Right kidney (tissue), 9 donors: ENCODE measurements at places on chromosomes 6 and 20.

GRCh38 chr6:129711271-129711631, 1.3 kb upstream of the ARHGAP18 start:
- no peak for DNase-seq

- no peak for DNase-seq
These were observed 66.2 kb downstream of the SCML4 start for GRCh38 chr6:107757910-107758309.

DNA sequence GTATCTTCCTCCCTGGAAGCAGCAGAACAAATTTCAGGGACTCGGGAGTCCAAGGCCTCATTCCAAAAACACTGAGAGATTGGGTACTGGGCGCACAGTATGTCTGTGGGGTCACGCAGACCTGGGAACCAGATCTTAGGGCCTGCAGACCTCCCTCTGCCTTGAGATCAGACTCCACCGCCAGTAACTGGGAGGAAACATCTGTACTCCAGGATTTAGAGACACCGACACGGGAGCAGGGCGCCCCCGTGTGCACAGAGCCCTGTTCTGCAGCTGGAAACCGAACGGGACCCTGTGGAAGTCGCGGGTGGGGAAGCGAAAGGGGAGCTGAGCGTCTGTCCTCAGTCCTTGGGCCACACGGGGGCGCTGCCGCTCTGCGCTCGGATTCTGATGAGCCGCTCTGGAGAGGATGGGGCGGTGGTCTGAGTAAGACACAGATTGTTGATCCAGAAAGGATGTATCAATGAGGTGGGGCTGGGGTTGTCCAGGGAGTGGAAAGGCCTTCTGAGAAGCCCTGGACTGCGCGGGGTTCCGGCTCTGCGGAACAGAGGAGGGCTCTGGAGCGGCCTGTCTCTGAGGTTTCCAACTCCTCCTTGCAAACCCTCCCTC, 35.7 kb upstream of the HLA-E start:
- DNase-seq = peak; percentile 61

DNA sequence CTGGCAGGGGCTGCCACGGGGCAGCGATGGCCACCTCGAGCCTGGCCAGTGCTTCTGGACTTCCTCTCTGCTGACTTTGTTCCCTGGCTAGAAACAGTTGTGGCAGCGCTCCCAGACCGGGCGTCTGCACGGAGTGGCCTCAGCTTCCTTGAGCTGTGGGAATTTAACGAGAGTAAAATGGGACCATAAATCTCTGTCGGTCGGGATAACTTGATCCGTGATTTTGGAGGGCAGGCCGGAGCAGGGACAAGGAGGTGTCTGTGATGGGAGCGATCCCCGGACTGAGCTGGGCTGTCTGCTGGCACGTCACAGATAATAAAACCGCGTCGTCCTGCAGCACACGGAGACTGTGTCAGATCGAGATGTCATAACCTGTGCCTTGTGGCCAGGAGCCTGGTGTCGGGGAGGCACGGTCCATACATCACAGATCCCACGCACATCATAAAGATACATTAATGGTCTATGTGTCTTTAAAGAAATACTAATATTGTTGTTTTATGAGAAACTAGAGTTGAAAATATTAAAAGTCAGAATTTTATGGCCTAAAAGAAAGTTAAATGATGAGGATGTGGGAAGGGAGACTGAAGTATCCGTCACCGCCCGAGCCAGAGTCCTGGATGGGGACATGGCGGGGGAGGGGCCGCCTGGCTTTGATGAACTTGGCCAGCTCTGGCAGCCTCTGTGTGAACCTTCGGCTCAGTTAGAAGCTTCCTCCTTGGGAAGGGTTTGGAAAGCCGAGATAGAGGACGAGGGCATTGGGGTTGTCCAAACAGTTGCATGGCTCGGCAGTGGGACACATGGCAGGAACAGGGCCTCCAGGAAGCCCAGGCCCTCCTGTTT, 6.5 kb upstream of the RBBP8NL start:
- DNase-seq = peak; percentile 61

GRCh38 chr6:147201885-147202515, 2.2 kb upstream of the STXBP5 start:
- peak; percentile 60 for DNase-seq

GRCh38 chr6:28974505-28974904, 30.6 kb downstream of the ZNF311 start:
- DNase-seq = no peak

GRCh38 chr20:38392356-38392755, 42.8 kb downstream of the SNHG17 start:
- DNase-seq = no peak

- DNase-seq = no peak
These were observed 49.5 kb upstream of the CCN6 start for GRCh38 chr6:112004201-112005012.

DNA sequence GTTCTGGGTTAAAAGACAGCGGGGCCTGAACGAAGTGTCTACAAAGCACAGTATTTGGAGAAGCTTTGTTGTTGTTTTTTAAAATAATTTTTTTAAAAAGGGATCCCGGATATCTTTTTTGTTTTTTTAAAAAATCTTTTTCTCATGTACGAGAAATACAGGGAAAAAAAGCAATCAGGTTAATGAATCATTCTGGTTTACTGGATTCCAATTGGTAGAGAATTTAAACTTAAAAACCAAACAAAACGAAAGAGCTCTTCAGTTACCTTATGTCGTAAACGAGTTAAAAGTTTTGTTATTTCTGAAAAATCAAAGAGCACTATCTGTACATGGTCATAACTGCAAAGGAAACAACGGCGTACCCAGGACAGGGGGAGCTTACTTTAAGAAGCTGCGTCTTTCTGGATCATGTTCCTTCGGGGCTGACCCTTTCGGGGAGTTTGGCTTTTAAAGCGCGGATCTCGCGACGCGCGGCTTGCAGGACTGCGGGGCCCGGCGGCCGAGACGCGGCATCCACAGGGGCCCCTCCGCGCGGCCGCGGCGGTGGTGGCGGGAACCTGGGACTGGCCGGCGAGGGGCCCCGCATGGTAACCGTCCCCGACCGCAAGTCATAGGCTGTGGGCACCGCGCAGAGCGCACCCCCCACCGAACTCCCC, 927 bp downstream of the IL20RA start:
- DNase-seq = no peak

GRCh38 chr6:45049188-45049843, 278.8 kb upstream of the RUNX2 start:
- no peak for DNase-seq

DNA sequence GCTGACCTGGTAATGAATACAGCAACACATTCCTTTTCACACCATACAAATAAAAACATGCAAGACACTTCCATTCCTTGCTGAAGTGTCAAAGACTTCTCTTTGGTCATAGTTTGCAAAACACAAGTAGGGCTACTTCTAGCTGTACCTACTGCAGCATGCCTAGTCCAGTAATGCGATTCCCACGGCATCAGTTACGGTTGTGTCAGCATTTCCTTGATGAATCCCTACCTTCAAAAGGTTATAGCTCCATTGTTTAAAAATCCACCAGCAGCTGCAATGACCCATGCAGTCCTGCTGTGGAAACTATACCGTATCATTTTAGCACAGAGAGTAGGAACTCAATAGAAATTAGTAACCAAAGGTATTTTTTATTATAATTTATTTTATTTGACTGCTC, 1371.5 kb downstream of the EPHA7 start:
- DNase-seq = peak; percentile 5

- DNase-seq = no peak
These were observed 69.3 kb downstream of the CEBPB start for GRCh38 chr20:50259705-50260478.

DNA sequence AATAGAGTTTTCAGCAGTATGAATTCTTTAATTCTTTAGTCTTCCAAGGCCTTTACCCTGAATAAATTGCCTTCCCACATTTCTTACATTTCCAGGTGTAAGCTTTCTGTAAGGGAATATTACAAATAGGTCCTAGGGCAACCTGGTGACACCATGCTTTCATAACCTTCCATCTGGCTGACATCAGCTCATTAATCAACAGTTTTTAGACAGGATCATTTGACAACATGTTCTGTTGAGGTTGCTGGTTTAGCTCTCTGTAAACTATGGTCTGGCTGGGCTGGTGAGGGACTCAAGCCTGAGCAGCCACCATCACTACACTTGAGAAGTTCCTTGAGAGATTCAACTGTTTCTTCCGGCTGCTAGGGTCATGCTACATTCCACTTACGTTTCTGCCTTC, 19.2 kb downstream of the FAM229B start:
- no peak for DNase-seq

GRCh38 chr20:31681769-31682168, 40.9 kb downstream of the BCL2L1 start:
- no peak for DNase-seq

- no peak for DNase-seq
These were observed 81.7 kb downstream of the QKI start for GRCh38 chr6:163496205-163496604.

- no peak for DNase-seq
These were observed 208.1 kb upstream of the CDYL start for GRCh38 chr6:4568138-4568537.

GRCh38 chr6:112061605-112062004, 7.7 kb downstream of the CCN6 start:
- DNase-seq = no peak

GRCh38 chr20:19327401-19327800, 115.0 kb downstream of the SLC24A3 start:
- DNase-seq = no peak

DNA sequence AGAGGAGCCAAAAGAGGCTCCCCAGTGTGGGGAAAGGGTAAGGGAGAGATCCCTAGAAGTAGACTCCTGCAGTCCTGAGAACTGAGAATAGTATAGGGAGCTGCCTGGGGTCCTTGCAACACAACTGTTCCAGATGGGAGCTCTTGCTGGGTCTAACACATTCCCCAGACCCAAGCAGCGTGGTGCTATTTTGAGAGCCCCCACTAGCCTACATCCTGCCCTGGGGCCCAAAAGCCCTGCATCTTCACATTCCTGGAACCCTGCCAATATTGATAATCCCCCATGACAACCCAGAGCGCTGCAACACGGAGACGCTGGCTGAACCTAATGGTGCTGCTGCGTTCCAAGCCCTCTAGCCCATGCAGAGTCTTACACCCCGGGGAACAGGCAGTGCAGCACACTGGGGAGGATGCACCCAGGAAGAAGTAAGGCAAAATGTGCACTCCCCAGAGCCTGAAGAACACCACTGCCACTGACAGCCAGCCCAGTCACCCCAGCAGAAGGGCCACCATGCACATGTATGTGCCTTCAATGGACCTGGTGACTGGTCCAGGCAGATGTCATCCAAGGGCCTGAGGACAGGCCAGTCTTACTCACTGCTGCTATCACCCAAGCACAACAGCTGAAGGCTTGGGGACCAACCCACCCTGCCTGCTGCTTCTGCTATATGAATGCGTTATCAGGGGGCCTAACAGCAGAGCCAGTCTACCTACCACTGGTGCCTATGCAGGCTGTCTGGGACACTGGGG, 7.0 kb upstream of the RNF217 start:
- DNase-seq = no peak

GRCh38 chr6:170165085-170165470, 125.8 kb downstream of the DLL1 start:
- DNase-seq = peak; percentile 39

DNA sequence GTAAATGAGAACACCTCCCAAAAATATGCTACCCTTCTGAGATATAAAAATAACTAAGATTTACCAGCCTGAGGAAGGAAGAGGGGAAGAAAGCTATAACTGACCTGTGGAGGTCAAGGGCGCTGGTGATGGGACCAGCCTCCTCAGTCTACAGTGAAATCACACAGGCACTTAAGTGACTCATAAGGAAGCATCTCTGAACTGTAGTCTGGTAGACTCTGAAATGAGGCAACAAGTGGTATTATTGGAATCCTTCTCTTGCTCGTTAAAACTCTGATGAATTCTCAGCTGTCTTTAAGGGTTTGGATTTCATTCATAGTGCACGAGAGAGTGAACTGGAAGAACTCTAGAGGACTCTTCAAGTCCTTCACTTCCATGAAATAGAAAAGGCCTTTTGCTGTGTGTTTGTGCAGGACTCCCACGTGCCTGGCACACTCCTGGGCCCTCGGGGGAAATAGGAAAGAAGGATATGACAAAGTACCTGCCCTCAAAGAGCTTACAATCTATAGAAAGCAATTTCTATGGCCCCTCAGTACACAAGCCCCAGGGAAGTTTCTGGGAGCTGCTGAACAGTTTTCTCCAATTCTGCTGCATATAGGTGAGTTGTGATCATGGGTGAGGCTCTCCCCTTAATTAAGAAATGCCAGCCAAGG, 231.8 kb upstream of the RREB1 start:
- no peak for DNase-seq

GRCh38 chr6:55897346-55897745, 22.0 kb upstream of the BMP5 start:
- no peak for DNase-seq

DNA sequence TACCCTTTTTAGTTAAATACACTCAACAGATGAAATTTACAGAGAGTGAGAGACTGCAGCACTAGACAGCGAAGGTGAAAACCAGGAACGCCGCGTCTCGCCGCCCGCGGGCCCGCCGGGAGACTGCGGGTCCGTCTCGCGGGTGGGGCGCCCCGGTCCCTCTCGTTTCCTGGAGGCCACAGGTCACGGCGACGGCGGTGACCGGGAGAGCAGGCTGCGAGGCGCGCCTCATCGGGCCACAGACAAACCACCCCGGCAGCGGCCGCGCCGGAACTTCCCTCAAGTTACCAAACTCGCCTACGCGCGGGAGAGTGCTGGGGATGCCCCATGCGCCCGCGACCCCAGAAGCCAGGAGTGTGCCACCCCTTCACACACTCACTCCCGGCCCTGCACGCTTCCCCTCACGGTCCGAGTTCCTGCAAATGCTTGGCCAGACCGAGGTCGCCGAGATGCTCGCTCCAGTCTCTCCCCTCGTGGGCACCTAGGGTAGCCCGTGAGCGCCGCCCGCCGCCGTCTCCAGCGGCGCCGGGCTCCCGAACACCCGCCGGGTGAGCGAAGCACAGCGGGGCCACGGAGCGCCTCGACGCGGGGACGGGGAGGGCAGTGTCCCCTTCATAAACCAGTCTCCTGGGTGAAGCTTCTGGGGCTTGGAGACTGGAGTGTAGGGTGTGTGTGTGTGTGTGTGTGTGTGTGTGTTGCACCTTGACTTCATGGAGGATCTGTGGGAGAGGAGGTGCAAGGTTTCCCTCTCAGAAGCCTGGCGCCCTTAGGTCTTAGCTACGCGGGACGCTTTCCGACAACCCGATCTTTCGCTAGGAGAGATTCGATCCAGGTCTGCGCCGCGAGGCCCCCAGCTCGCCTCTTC, 1.4 kb downstream of the BACH2 start:
- DNase-seq = peak; percentile 92

DNA sequence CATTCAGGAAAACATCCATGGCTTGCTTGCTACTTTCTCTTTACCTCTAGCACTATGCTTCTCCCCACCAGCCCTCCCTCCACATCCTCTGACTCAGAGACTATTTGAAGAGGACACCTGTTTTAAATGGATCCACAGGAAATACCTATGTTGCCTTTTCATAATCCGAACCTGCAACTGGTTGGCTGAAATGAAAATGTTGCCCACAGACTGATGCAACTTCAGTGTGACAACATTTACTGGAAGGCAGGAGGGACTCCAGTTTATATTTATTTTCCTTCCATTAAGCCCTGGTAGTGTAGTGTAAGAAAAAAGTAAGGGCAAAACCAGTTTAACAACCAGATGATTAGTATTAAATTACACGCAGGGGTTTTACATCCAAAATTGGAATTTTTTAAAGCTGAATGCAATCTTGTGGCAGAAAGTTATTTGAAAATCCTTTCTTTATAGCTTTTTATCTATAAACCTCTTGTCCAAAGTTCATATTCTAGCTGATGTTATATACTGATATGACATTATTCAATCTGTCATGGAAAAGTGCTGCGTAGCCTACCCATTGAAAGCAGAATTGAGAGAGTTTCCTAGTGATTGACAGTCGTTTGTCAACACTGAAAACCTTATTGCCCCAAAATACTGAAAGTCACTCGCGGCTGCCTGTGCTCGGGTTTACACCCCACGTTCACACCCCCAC, 881 bp upstream of the AIG1 start:
- no peak for DNase-seq

- DNase-seq = peak; percentile 73
These were observed 6.4 kb upstream of the TAF8 start for GRCh38 chr6:42043787-42044475.
